ENCODE measurements at places on chromosomes 7 and 10.

DNA sequence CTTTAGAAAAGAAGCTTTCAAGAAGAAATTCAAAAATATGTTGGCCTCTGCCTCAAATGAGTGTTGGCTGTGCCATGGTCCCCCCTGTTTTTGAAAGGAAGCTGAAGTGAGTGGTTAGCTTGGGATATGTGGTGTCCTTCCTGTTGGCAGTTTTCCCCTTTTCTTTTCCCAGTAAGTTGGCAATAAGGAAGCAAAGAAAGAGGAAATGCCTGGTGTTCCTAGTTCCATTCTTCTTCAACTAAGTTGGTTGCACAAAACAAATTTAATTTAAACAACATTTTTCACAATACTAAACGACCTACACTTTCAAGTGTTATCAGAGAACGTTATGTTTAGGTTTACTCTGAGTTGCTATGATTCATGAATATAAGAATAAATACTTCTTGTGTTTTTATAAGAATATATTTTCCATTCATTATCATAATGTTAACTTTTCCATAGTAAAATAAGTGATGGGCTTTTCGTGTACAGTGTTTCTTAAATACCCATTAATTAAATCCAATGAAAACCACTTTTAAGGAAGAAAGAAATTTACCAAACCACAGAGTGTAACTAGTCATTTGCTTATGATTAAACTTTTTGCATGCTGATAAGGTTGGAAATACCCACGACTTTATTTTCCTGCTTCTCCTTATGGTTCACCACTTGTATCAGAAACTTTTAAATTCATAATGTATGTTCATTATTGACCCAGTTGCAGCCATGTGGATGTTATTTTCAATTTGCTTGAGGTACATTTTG, 7.7 kb downstream of the HDAC9 start:
- DNase-seq, result no peak

DNA sequence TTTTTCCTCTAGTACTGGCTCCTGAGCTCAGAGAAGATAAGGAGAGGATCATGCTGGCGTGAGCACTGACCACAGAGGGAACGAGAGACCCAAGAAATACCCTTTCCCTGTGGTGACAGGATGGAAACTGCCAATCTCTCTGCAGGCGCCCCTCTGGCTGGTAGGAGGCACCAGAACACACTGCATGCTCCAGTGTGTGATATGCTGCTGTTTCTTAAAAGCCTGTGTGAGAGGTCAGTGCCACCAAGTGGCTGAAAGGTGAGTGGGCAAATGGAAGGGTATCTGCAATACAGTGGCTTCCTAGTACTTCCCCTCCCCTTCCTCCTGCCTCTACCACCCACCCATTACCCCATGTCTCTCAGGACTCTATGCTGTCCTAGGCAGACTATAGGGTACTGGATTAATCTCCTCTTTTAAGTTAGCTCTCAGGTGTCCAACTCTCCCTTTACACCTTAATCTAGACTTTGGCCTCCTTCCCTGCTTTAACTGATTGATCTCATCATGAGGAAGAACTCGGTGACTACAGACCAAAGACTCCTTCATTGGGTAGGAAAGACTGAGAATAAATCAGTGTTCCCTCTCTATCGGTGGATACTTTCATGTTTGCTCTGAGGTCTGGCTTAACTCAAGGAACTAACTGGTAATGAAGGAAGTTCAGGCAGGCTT, 283.6 kb downstream of the ADRA2A start:
- no peak for DNase-seq

DNA sequence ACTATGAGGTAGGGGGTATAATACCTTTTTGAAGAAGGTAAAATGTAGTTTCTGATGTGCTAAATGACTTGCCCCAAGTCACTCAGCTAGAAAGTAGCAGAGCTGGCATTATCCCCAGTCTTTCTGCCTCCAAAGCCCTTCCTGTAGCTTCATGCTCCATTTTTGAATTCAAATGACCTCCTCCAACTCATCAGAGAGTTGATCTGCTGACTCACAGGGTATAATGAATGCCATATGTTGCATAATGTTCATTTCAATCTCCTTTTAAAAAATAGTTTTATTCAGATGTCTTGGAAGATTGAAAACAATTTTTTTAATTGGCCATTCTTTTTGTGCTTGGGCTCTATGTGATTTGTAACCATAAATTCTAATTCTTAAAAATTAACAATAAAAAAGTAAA, 272.8 kb upstream of the IMMP2L start:
- DNase-seq, result no peak

DNA sequence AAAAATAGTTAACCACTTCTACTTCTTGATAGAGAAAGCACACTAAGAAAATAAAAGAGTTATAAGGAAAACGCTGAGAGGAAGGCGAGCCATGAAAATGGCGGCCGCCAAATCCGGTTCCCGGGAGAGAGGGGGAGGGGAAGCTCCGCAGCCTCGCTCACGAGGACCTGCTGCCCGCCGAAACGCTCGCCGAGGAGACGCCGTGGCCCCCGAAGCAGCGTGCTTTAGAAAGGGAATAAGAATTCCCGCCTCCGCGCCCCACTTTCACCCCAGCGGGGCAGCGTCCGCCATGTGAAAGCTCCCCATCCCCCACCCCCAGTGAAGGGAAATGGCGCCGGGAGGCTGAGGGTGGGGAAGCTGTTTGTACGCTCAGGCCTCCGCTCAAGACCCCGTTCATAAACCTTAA, 505 bp downstream of the HNRNPA2B1 start:
- no peak for DNase-seq

- no peak for DNase-seq
Measured at GRCh38 chr10:117197189-117197588, at the start of gene KCNK18. KCNK18 (plus strand) TSS chr10:117197489; CDS start chr10:117197489, 0 bp downstream.

DNA sequence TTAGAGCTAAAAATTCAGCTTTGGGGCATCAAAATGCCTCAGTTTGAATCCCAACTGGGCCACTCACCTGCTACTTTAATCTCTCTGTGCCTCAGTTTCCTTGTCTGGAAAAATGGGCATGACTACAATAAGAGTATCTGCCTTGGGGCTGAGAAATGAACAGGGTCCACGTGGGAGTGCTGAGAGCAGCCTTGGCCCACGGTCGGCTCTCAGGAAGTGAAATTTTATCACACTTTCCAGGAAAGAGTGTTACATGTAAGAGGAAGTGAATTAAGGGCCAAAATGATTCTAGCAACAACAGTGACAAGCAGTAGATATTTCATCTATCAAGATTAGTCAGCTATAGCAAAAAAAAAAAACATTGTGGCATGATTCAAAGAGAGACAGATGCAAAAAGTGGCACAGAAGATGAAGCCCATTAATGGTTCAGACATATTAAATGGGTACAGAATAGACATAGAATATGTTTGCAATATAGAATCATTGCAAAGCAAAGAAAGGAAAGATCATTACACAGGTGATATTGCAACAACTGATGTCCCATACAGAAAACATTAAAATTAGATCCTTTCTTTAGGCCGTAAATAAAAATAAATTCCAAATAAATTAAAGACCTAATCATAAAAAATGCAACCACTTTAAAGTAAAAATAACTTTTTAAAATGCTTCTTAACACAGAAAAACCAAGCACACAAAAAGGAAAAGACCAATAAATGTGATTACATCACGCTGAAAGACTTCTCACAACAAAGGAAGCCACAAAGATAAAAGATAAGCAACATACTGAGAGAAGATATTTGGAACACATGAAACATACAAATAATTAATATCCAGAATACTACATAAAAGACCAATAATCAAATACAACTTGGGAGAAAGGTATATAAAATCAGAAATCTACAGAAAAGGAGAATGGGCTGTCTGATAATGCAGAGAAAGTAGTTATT, 4.3 kb downstream of the TMEM273 start:
- DNase-seq, result no peak

- DNase-seq, result peak; percentile 54
Measured at GRCh38 chr10:125159486-125159931, 854 bp downstream of the CTBP2 start.

GRCh38 chr10:55668326-55668922, 692.6 kb downstream of the ZWINT start:
- DNase-seq, result no peak

Measured in GM19239 (cell line).